ENCODE measurements at places on chromosomes 12 and 14.

GRCh38 chr12:121839993-121840761 lies 18.5 kb downstream of the HPD start:
- DNase-seq: no peak

DNA sequence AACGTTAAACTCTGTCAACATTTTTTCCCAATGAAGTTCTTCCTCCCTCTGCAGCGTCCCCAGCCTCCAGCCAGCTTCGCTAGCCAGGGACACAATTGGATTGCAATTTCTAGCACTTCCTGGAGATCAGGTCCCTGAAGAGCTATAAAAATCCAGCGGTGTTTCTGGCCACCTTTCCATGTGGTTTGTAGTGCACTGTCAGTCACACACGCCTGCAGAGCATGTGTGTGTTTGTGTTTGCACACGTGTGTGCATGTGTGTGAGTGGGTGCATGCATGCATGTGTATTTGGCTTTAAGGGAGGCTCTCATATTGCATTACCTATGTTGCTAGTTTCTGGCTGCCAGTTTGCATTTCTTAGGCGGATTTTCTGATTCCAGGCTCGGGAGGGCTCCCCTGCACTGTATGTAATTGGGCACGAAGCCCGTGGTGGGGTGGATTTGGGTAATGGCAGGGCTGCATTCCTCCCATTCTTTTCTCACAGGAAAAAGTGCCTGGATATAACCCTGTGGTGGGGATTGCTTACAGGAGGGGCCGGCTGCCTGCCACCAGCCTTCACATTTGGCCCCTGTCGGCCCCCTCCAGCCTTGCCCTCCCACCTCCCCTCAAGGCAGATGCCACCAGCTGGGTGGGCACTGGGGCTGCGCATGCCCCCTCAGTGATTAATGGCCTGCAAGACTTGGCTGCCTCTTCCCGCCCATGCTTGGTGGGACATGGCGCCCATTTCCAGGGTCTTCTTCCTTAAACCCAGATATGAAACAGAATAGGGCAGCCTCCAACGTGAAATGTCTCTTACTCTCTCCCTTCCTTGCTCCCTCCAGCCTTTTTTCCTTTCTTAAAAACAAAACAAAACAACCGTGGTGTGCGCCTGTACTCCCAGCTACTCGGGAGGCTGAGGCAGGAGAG lies 74.0 kb downstream of the TSPAN9 start:
- DNase-seq: no peak

DNA sequence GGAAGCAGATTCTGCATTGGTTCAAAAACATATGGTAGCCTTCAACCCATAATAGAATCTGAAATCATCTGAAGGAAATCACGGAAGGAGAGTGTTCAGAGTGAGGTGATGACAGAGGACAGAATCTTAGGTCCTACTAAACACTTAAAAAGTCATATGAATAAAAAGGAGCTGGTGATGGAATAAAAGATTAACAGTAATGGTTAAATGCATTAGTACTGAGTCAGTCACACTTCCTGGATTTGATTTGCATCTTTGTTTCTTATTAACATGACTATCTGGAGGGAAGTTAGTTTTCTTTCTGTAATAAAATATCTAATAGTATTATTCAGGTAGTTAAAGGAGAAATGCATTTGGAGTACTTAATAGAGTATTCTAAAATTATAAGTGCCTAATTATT lies 296.3 kb upstream of the ATXN7L3B start:
- DNase-seq: no peak

DNA sequence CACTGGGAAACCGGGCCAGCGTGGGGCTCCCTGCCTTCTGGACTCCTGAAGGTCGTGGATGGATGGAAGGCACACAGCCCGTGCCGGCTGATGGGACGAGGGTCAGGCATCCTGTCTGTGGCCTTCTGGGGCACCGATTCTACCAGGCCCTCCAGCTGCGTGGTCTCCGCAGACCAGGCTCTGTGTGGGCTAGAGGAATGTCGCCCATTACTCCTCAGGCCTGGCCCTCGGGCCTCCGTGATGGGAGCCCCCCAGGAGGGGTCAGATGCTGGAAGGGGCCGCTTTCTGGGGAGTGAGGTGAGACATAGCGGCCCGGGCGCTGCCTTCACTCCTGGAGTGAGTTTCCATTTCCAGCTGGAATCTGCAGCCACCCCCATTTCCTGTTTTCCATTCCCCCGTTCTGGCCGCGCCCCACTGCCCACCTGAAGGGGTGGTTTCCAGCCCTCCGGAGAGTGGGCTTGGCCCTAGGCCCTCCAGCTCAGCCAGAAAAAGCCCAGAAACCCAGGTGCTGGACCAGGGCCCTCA lies 26.9 kb downstream of the HIP1R start:
- no peak for DNase-seq

DNA sequence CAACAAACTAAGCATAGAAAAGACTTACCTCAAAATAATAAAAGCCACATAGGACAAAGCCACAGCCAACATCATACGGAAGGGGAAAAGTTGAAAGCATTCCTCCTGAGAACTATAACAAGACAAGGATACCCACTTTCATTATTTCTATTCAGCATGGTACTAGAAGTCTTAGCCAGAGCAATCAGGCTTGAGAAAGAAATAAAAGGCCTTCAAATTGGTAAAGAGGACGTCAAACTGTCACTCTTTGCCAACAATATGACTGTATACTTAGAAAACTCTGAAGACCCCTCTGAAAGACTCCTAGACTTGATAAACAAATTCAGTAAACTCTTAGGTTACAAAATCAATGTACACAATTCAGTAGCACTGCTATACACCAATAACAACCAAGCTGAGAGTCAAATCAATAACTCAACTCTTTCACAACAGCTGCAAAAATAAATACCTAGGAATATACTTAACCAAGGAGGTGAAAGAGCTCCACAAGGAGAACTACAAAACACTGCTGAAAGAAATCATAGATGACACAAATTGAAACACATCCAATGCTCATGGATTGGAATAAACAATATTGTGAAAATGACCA lies 11.6 kb upstream of the CLEC1A start:
- no peak for DNase-seq

DNA sequence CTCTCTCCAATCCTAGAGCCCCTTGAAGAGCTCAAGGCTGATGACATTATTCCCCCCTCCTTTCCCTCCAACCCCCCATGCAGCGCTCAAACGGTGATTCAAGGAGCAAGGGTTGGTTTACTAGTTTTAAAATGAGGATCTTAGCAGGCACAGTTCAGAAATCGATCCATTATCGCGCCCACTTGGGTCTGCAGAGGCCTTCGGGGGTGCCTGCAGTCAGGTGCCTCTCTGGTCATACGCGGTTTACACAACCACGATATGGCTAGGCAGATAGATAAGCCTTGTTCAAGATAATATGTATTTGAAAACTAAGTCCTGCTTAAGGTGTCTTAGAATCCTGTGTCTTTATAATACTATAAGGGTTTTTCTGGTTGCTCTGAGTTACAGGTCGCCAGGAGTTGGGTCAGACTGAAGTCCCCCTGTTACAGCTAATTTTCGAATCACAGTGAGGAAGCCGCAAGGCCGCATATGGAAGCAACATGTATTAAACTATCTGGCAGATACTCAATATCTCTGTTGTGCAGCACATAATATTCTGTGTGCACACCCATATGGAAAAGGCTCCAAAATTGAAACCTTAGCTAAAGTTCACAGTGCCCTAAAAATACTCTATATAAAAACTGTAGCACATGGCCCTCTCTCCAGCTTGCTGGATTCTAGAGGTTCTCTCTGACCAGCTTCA lies 10.0 kb downstream of the BHLHE41 start:
- DNase-seq: no peak

DNA sequence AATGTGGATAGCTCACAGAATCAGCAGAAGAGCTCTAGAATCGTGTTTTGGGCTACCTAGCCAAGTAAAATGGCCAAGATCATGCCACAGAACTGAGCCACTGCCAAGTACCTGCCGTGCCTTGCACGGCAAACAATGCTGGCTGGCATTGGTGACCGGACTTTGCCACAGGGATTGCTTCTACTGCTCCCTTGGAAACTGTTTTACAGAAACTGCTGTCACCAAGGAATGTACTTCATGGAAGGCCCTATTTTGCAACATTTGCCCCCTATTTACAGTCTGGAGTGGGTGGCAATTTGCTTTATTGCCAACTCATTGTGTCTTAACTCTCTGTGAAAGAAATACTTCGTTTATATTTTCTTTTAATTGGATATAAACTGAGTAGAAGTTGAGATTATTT lies 49.0 kb downstream of the BORCS5 start:
- DNase-seq: no peak

DNA sequence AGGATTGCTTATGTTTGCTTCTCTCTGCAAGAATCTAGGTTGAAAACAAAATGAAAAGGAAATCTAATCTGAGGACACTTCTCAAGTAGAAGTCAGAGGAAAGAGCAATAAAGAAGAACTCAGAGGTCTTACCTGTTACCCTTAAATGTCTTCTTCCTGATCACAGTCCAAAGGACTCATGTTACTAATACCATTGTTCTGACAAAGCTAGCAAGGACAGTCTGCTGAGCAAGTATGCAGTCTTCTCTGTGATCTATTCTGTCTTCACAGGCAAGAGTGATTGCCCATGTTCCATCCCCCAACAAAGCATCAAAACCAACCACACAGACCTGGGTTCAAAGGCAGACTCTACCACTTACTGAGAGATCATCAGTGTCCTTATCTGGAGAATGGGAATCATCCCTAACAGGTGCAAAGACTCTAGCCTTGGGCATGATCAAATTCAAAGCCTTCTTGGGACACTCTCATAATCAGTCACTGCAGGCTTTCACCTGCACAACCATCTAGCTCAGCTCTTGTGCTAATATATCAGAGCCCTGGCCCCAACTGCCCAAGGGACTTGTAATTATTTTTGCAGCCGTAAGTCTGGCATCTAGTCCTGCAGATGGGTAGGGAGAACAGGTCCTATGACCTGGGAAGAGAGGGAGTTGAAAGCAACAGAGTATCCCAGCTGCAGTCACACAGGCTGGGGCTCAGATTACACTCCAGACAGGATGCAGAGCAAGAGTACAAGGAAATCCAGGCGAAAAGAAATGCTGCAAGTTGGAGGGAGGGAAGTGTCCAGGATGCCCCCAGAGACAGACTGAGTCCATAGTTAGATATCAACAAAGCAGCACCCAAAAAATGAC lies 97.9 kb upstream of the NUDT4 start:
- no peak for DNase-seq

DNA sequence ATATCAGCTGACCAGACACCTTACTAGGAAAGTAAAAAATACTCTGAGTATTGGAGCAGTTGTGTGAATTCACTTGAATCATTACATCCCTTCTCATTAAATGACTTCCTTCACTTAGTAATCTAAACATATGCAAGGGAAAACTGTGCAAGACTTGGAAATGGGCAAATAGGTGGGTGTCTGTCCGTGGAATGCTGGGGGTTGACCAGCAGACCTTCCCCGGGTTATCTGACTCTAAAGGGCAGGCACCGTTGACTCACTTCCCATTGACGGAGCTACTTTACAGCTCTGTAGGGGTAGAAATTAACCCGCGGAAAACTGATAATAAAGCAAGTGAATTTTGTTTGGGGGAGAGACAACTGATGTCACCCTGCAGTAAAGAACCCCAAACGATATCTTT lies 199.3 kb downstream of the TTC7B start:
- no peak for DNase-seq

DNA sequence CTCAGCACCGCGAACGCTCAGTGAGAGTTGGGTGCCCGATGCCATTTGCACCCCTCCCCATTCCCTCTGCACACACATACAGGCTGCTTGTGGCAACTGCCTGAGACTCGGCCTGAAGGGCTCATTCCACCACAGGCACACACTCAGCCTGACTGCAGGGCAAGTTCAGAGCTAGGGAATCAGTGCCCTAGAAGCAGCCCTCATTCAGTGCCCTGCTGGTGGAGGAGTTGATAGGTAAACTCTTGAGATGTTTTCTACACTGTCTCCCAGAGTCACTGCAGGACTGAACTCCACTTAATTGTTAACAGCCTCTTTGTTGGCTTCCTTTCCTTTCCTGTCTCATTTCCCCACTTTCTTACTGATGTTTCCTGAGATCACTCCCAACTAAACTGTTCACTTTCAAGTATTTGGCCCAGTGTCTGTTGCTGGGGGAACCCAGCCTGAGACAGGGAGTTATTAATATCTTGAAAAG lies 16.9 kb downstream of the PPP1R36 start:
- DNase-seq: no peak

Measured in activated T-helper 9 cell treated with anti-CD3 and anti-CD28 coated beads, Interleukin-2, amount 50 U/mL, for 16 hours (primary cell).